ENCODE measurements at places on chromosomes 16 and 17.

- DNase-seq, result peak; percentile 3
Observed at GRCh38 chr17:69525920-69526841, 111.7 kb downstream of the MAP2K6 start.

- DNase-seq, result peak; percentile 79
Observed at GRCh38 chr17:4739122-4740024, at the start of the genes CXCL16 and ZMYND15. Gene CXCL16 (minus strand): TSS chr17:4739928. CDS start chr17:4739339, 589 bp downstream. Gene ZMYND15 (plus strand): TSS chr17:4739833. CDS start chr17:4740549, 716 bp downstream.

- DNase-seq, result no peak
Observed at GRCh38 chr17:75152523-75152921, 1.8 kb downstream of the JPT1 start.

- DNase-seq, result no peak
Observed at GRCh38 chr17:57914273-57915142, 40.7 kb downstream of the CUEDC1 start.

DNA sequence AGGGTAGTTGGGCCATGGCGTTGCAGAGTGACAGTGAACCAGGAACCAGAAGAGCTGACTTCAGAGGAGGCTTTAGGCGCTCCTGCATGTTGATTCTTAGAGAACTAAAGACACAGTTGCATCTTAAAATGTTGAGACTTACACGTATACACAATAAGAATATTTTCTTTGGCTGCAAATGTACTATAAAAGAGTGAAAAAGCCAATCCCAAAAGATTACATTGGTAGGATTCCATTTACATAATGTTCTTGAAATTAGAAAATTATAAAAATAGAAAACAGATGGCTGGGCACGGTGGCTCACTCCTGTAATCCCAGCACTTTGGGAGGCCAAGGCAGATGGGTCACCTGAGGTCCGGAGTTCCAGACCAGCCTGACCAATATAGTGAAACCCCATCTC lies 738.8 kb downstream of the WWOX start:
- no peak for DNase-seq

DNA sequence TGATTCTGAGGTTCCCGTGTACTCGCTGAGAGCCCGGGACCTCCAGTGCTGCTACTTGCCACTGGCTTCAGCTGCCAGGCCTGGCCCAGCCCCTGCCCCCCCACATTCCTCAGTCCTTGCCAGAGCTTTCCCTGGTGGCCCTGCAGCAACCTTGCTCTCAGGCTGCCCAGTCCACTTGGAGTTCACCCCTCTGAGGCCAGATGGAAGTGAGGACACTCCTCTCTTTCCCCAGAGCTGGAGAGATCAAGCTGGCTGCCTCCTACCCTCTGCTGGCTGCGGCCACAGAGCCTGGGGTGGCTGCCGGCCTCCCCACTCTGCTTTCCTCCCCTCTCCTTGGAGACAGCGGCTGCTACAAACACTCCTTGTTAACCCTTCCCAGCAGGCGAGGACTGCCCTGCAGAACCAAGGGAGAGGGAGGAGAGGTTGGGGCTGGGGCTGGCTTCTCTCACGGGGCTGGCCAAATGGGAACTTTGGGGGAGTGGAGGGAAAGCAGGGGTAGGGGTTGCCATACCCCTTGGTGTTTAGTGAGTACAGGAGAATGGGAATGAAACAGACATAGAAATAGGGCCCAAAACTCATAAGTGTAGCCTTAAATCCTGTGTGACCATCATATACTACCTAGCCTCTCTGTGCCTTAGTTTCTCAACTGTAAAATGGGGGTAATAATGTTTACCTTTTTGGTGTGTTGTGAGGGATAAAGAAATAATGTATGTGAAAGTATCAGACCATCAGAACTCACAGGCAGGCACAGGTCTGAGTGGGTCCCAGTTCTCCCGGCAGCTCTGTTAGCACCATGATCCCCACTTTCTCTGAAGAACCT lies at the start of gene GAS2L2:
GAS2L2 (minus strand) TSS at position 295 of the 820 bp plus-strand sequence. CDS start 389 bp downstream, outside the sequence.
- DNase-seq, result no peak

GRCh38 chr17:27384261-27384701 lies 72.0 kb upstream of the KSR1 start:
- DNase-seq, result no peak

DNA sequence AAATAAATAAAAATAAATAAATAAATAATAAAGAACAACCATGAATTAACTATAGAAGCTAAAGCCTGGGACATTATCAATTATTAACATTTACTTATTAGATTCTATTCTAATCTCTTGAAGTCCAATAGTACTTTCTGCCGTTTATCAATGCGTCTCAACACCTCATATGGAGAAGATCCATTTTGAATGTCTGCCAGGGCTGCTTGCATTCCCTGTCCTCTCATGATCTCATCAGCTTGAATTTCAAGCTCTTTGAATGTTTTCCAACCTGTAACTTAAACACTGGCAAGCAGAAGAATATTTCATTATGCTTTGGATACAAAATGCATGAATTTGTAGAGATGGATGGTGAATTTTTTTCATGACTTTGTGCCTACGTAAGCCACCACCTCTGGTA lies 191.9 kb upstream of the ANKFN1 start:
- DNase-seq, result no peak

GRCh38 chr16:8798174-8798527 lies 512 bp downstream of the PMM2 start:
- no peak for DNase-seq

- DNase-seq, result no peak
Observed at GRCh38 chr17:26963163-26963503, 330.8 kb upstream of the WSB1 start.

GRCh38 chr16:19436540-19436939 lies 18.9 kb downstream of the TMC5 start:
- no peak for DNase-seq

GRCh38 chr16:88282564-88283395 lies 100.0 kb upstream of the ZNF469 start:
- no peak for DNase-seq

DNA sequence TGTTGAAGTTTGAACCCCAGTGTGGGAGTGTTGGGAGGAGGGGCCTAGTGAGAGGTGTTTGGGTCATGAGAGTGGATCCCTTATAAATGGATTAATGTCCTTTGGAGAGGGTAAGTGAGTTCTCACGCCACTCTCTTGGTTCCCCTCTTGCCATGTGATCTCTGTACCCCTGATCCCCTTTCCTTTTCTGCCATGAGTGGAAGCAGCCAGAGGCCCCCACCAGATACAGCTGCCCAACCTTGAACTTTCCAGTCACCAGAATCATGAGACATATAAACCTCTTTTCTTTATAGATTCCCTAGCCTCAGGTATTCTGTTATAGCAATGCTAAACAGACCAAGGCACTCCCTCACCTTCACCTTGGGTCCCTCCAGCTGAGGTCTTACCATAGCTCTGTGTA lies 7.4 kb downstream of the SLC6A2 start:
- no peak for DNase-seq

- no peak for DNase-seq
Observed at GRCh38 chr17:55727920-55728319, 5.3 kb upstream of the TMEM100 start.

DNA sequence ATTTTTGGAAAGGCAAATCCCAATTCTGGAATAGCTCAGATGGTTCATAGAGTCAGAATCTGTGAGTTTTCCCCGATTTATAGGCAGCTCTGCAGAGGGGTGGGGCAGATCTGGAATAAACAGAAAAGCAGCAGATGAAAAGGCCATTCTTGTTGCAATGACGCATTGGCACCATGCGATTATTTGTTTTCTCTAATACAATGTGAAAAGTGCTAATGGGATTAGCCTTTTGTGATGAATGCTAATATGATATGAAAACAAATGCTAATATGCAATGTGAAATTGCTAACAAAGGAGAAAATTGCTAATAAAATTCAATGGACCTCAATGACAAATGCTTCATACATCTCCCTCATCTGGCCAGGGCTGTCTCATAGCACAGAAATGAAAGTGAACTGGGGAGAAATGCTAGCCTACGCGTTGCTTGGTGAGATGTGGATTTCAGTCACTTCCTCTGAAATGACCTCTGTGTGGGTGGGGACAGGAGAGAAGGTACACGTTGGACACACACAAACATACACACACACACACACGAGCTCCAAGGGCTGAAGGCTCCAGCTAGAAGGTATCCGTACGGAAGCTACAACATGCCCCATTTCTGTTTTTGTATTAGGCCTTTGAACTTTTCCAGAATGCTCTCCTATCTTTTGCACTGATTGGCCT lies 394.5 kb downstream of the XYLT1 start:
- DNase-seq, result no peak

- DNase-seq, result no peak
Observed at GRCh38 chr17:79073706-79074088, 927 bp upstream of the ENGASE start.

GRCh38 chr17:49634485-49634860 lies 43.4 kb downstream of the SPOP start:
- DNase-seq, result no peak

DNA sequence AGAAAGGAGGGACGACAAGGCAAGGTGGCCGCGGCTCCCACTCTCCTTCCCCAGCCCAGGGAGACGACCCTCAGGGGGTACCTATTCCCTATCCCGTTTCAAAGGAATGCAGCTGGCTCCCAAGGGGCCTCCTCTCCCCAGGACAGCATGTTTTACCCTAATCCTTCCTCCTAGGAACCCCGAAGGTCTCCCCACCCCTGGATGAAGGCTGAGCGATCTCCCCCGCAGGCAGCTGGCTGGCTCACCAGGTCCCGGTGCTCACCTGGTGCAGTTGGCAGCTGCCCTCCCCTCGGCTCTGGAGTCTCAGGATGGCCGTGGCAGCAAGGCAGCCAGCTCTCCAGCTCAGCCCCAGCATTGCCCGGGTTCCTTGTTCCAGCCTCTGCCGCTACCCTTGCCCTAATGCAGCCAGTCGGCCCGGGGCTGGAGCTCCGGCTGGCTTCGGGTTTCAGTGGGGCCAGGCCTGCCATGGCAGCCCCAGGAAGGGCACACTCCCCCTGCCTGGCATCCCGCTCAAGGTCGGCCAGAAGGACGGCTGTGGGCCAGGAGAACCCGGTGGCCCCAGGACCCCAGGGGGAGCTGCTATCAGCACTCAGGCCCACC lies 4.6 kb downstream of the CLUH start:
- no peak for DNase-seq

- no peak for DNase-seq
Observed at GRCh38 chr17:855569-855968, 73.4 kb downstream of the MRM3 start.

DNA sequence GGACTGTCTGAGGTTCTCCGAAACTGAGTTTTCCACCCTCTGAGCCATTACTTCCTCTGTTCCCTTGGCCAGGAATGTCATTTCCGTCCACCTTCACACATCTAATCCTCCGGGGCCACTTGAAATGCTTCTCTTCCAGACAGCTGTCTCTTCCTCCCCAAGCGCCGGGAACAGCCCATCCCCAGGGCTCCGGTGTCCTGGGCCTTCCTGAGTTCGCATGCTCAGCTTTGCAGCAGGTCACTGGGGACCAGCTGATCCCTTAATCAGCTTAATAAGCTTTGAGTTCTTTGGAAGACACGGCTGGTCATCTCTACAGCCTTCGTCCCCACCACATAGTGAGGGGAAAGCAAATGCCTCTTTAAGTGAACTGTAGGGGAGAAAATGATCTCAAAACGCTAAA lies 123.4 kb downstream of the DYNLRB2 start:
- DNase-seq, result no peak

- no peak for DNase-seq
Observed at GRCh38 chr17:2227025-2227699, 76.4 kb downstream of the SMG6 start.

GRCh38 chr16:89458967-89459366 lies 31.4 kb downstream of the ANKRD11 start:
- DNase-seq, result no peak

- DNase-seq, result no peak
Observed at GRCh38 chr17:7590743-7591142, 849 bp upstream of the SOX15 start.

GRCh38 chr17:69176457-69176795 lies 34.7 kb upstream of the ABCA6 start:
- DNase-seq, result no peak

- no peak for DNase-seq
Observed at GRCh38 chr16:75243667-75244224, 7.7 kb downstream of the BCAR1 start.

DNA sequence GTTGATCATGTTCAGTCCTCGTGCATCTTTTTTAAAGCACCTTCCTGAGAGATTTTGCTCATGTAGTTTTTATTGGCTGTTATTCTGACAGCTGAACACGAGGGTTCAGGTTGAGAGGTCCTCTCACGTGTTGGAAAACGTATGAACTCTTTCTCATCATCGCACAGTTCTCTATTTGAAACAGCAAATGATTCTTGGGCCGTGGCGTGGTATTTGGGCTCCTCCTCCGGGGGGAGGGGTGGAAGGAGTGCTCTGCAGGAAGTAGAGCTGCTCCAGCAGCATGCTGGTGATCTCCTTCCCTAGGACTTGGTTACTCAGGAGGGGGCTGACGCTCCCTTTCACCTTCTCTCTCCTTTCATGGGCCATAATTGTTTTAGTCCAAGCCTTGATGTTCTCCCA lies 70.4 kb downstream of the KSR1 start:
- DNase-seq, result peak; percentile 10

GRCh38 chr17:5661491-5662125 lies 77.3 kb upstream of the NLRP1 start:
- no peak for DNase-seq
